ENCODE measurements at places on chromosomes 2 and 18. TPM values are rescaled to one million over a fixed set of nuclear protein-coding genes. Genes with fewer than 3 reads are reported as not detected.

DNA sequence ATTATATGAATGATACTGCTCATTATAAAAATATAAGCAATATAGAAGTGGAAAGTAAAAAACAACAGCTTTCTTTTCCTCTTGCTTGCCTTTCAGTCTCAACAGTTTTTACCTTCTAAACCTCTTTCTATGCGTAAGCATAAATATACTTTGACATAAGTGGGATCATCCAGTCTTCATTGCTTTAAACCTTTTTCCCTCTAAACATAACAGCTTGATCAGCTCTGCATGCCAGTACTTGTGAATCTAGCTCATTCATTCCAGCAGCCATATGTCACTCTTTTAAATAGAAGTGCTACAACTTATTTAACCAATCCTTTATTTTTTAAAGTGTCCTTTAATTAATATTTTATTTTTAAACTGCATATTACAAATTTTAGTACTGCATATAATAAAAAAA, 88.1 kb downstream of the TTC27 start:
- no peak for DNase-seq

DNA sequence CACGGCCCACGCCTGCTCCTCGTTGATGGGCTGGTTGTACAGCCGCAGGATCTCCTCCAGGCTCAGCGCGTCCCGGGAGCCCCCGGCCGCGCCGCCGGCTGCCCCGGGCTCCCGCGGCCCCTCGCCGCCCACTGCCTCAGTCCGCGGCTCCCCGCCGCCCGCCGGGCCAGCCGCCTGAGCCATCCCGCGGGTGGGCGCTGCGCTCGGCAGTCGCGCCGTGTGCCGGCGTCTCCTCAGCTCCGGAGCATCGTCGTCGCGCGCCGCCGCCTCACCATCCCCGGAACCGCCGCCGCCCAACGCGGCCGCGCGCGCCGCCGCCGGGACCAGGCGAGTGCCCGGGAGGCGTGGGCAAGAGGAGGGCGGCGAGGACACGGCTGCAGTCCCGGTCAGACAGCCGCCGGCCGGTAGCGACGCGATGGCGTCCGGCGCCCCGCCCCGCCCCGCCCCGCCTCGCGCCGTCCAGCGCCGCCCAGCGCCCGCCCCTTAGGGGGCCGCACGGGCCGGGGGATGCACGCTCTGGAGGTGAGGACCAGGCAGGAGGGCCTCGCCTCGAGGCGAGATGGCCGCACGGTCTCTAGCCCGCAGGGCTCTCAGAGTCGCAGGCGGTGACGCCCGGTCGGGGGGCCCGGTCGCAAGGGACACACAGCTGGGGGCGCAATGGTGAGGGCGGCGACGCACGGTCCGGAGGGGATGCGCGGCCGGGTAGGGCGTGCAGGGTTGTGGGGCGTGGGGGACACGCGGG, at the start of gene SPIRE1:
Gene SPIRE1, minus strand, starts transcription at position 424 of the 742 bp plus-strand sequence. Its CDS starts 241 bp downstream, at position 183.
- peak; percentile 34 for DNase-seq

The CYP1B1 gene
- total RNA-seq = 19.4 TPM

DNA sequence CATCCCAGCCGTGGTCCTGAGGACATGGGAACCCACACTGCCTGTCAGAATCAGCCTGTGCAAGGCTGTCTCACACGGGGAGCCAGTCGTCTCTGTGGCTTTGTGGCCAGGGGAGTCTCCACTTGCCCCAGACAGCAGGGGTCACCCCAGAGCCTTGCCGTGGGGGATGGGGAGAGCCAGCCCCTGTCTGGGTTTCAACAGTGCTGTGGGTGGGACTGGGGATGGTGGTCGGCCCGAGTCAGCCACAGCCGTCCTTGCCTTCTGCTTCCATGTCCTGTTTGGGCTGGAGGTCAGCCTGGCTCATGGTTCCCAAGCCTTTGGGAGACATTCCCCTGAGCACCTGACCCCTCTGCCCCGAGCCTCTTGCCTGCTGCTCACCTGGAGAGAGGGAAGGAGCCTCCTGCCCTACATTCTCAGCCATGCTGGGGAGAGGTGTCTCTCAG, 19.6 kb downstream of the GPR35 start:
- DNase-seq = no peak

The KIF5C gene
- total RNA-seq = 18.2 TPM

The IL1B gene
- not detected for total RNA-seq

DNA sequence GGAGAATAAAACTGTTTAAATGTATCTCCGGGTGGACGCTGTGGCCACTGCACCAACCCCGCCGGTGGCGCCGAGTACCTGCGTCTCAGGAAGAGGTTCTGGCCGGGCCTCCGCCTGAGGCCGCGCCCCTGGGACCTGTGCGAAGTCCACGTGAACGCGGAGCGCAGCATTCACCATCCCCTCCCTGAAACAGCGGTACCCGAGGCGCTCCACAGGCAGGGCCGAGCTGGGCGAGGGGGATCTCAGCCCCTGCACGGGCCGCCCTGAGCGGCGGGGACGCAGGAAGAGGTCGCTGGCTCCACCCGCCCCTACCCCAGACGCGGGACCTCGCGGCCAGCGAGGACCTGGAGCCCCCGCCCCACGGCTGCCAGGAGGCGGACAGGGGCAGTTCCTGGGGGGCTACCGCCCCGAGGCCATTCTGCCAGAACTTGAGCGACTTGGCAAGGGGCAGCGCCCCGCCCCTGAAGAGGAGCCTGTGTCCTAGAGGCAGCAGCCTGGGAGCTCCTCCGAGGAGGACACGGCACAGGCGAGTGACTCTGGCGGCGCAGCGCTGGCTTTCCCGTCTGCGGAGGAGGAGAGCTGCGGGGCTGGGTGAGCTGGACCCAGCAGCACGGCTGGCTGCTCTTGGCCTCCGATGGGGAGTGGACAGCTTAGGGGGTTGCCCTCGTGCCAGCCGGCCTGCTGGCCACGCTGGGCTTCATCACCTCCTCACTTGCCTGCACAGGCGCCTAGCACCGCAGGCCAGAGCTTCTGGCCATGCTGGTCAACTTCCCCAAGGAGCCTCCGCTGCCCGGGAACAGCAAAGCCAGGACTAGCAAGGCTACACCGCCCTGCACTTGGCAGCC, 9.7 kb upstream of the TEKT4 start:
- DNase-seq = no peak

GRCh38 chr18:48541026-48541746, 2.4 kb downstream of the CTIF start:
- DNase-seq = no peak

GRCh38 chr2:144332356-144333142, 187.4 kb downstream of the ZEB2 start:
- peak; percentile 84 for DNase-seq

The RSAD2 gene
- total RNA-seq = 0.85 TPM

The CXCR1 gene
- total RNA-seq = not detected

DNA sequence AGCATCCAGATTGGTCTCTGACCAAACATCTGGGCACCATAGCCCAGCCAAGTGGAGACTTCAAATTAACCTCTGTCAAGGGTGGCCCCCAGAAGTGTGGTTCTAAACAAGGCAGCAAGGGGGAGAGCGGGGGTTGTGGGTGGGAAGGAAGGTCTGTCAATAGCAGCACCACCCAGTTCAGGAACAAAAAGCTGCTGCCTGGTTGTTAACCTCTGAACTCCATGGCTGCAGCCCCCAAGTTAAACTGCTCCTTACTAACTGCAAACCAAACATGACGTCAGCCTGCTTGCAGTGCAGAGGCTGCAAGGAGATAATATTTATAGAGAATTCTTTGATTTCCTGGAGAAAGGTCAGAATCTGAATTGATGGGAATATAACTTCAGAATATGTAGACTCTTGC, 76.5 kb downstream of the ARL4C start:
- peak; percentile 63 for DNase-seq

DNA sequence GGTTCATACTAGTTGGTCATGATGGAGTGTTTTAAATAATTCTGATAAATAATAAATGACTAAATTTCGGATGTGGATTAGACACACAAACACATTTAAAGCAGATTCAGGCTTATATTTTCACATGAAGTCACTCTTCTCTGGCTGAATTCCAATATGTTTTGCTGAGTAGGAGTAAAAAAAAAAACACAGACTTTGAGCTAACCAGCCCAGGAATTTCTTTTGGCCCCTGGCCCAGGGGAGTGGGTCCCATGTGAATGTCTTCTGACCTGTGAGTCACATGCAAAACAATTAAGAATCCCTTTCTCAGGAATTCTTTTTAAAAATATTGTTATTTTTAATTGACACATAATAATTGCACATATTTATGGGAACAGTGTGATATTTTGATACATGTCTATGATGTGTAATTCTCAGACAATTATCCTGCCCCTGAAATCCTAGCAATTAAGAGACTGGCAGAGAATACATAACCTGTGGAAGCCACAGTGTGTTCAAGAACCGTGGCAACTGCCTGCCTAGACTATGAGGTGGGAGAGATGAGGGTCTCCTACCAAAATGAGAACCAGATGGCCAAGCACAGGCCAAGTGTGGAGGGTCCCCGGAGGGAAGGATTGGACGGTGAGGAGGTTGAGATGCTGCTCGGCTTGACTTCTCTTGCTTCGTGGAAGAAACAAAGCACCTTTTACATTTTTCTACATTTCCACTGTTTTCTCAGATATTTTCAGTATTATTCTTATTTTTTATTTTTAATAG, 236.4 kb downstream of the PIEZO2 start:
- no peak for DNase-seq

The AKAIN1 gene
- not detected for total RNA-seq

- DNase-seq = no peak
Measured at GRCh38 chr2:206802654-206803514, 37.5 kb downstream of the FASTKD2 start.

The IL1R1 gene
- 3.7 TPM for total RNA-seq

- DNase-seq = no peak
Measured at GRCh38 chr2:96112501-96113366, 3.6 kb downstream of the ADRA2B start.

GRCh38 chr18:29062921-29063320, 886.0 kb upstream of the CDH2 start:
- DNase-seq = no peak

The NOP58 gene
- total RNA-seq = 221 TPM

GRCh38 chr2:39736640-39737039, 42.4 kb downstream of the THUMPD2 start:
- DNase-seq = no peak

The RGPD3 gene
- total RNA-seq = 0.18 TPM

DNA sequence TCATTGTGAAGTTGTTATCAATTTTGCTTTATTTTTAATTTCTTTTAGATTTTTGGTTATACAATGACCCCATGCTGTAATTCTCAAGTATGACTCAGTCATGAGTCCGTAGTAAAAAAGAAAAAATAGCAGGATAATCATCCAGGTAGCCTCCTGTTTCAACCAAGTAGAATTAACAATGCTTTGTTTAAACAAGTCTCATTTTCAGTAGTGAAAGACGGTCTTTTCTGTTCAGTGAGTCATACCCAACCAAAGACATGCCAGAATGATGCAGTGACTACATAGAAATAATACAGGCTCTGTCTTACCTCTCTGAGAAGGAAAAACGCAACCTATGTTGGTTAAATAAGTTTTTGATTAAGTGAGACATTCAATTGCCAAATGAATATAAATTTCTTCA, 67.8 kb upstream of the DSC1 start:
- DNase-seq = no peak

The MDH1B gene
- 0.81 TPM for total RNA-seq

DNA sequence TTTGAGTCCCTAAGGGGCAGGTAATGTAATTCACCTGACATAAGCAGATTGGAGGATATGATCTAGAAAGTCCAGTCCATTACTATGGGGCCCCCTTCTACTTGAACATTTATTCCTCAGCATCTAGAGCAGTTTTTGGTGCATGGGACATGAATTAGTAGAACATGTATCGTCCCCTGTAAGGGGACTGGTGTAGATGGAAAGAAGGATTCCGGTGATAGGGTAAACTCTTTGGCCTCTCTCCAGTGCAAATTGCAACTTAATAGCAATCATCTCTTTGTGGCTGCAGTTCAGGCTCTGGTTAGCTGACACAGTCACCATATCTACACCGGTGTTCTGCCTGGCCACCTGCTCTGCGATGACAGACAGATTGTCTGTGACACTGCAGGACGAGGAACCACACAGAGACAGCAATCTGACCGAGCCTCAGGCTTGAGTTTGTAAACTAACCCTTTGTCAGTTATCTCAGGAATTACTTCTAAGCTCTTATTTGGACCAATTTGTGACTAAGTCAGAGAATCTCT, 6.4 kb upstream of the SLC8A1 start:
- DNase-seq = no peak

DNA sequence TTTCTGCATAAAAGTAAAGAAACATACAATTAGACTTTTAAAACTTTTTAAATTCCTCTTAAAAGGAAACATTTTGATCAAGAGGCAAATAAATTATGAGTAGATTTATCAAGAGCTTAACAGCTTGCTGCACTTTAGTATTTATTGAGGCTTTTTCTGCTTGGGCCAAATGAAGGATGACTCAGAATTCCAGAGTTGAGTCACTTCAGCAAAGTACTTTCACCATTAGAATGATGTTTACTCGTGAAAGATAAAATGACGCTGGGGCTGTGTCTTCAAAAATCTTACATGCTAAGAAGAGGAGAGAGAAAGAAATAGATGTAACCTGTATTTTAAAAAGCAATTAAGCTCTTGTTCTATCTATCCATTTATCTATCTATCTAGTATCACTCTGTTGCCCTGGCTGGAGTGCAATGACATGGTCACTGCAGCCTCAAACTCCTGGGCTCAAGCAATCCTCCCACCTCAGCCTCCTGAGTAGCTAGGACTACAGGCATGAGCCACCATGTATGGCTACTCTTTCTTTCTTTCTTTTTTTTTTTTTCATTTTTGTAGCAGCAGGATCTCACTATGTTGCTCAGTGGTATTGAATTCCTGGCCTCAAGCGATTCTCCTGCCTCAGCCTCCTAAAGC, 75.3 kb upstream of the RIOK3 start:
- DNase-seq = no peak

DNA sequence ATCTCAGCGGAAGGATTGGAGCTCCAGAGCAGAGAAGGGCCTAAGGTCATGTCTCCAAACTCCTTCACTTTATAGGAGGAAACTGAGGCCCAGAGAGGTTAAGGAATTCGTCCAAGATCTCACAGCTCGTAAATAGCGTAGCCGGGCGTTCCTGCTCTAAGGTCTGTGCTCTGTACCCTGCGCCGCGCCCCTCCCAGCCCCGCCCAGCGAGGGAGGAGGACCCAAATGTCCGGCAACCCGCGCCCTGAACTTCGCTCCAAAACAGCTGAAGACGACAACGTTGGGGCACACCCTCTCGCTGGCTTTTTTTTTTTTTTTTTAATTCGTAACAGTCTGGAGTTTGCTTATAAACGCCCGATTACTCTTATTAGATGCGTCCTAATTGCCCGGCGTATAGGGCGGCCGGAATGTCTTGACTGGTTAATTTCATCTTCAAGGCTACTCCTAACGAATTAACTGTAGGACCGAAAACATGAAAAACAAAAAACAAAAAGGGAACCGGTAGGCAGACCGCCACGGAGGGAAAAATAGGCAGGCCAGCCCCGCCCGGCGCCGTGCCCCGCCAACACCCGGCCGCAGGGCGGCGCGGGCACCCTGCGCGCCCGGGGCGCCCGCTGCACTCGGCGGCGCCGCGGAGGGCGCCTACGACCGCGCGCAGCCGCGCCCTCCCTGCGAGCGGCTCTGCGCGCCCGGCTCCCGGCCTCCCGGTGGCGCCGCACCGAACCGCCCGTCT, 928 bp upstream of the FOSL2 start:
- DNase-seq = peak; percentile 63

GRCh38 chr2:104945121-104945520, 91.2 kb downstream of the POU3F3 start:
- DNase-seq = no peak

Data from CD8-positive, alpha-beta memory T cell (primary cell).